ENCODE measurements at places on chromosomes 3 and 15. TPM values are rescaled to one million over a fixed set of nuclear protein-coding genes. Genes with fewer than 3 reads are reported as not detected.

The SEMA5B gene
- total RNA-seq: 11.0 TPM

The IQCF5 gene
- total RNA-seq: not detected

The FGD5 gene
- 26.1 TPM for total RNA-seq

The PRR20G gene
- total RNA-seq: not detected

The KLHL40 gene
- 159 TPM for total RNA-seq

The ASB14 gene
- 3.4 TPM for total RNA-seq

The SNX33 gene
- 14.5 TPM for total RNA-seq

The CD96 gene
- 0.10 TPM for total RNA-seq

The C3orf22 gene
- total RNA-seq: not detected

The NEK10 gene
- total RNA-seq: 40.5 TPM

The ZNF660 gene
- 3.4 TPM for total RNA-seq

The PLXNB1 gene
- total RNA-seq: 48.2 TPM

The SCAANT1 gene
- not detected for total RNA-seq

The SLC24A5 gene
- not detected for total RNA-seq

The ROBO2 gene
- 22.1 TPM for total RNA-seq

The EXD1 gene
- not detected for total RNA-seq

The CFAP100 gene
- total RNA-seq: not detected

- no peak for DNase-seq
Measured at GRCh38 chr3:4504340-4505261, 11.5 kb downstream of the ITPR1 start.

- DNase-seq: no peak
Measured at GRCh38 chr15:80127911-80128310, 24.9 kb upstream of the FAH start.

- peak; percentile 90 for DNase-seq
Measured at GRCh38 chr15:80970018-80970657, 19.5 kb downstream of the MESD start.

DNA sequence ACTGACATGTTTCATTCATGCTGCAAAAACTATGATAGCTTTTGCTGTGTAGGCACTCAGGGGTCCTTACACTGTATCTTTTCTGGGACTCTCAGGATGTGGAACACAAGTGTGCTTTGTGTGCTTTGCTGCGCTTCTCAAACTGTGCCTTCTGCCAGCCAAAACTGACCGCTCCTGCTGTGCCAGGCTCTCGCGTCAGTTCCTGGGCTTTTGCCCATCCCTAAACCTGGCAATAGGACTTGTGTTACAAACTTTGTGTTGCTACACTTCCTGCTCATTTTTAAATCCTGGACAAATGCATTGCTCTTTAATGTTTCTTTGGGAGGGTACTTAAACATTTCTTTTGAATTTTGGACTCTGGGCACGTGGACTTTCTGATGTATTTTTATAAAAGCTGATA lies 60.3 kb downstream of the DIPK2A start:
- peak; percentile 80 for DNase-seq

GRCh38 chr3:180181387-180181786 lies 144.7 kb upstream of the PEX5L start:
- no peak for DNase-seq

DNA sequence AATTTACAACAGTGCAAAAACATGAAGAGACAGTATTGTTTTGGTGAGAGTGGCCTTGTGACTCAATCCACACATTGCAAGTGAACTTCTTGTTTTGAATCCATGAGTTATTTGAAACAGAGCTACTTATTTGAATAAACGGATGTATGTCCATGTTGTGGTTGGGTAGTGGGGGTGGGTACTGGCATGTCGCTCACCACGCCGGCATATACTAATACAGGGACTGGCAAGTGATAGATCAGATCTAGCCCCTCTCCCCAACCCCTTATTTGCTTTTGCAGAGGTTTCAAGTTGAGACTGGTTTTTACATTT lies 83.8 kb downstream of the EDEM1 start:
- DNase-seq: no peak

- peak; percentile 8 for DNase-seq
Measured at GRCh38 chr3:115284980-115285379, 137.9 kb upstream of the ZBTB20 start.

- DNase-seq: no peak
Measured at GRCh38 chr3:190205739-190206138, 85.0 kb upstream of the P3H2 start.

- DNase-seq: no peak
Measured at GRCh38 chr3:30996467-30996866, 102.0 kb upstream of the GADL1 start.

- no peak for DNase-seq
Measured at GRCh38 chr15:93196135-93196670, 107.2 kb upstream of the RGMA start.

- DNase-seq: no peak
Measured at GRCh38 chr15:100708916-100709315, 106.5 kb downstream of the ASB7 start.

DNA sequence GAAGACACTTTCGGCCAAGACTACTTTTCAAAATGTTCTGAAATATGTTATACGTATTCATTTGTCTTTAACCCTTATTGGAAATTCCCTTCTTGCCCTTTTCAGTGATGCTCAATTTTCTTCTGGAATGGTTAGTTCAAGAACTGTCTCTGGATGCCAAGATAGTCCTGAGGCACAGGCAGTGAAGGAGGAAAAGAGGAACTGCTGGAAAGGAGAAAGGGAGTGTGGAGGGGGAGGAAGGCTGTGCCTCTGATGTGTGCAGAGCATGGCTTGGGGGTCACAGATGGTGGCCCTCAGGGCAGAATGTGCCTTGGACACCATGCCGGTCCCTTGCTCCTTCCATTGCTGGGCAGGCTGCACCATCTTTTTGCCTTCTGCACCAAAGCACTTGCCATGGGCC lies 73.7 kb downstream of the CEP63 start:
- DNase-seq: no peak

GRCh38 chr3:82973791-82974190 lies 1212.3 kb upstream of the GBE1 start:
- peak; percentile 19 for DNase-seq

DNA sequence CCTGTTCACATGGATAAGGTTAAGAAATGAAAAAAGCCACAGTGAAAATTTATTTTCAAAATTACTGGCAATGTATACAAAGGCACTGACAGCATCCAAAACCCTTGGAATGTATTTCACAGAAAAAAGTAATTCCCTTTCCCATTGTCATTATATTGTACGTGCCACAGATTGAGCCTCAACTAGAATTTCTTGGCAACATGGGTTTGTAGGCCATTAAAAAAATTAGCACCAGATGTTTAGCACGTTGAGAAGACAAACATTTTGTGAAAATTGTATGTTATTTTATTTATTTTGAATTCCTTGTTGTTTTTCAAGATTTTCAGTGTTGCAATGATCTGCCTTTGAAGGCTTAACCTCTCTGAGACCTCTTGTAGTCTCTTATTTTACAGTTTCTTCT lies 76.3 kb upstream of the EPHB3 start:
- DNase-seq: peak; percentile 45

DNA sequence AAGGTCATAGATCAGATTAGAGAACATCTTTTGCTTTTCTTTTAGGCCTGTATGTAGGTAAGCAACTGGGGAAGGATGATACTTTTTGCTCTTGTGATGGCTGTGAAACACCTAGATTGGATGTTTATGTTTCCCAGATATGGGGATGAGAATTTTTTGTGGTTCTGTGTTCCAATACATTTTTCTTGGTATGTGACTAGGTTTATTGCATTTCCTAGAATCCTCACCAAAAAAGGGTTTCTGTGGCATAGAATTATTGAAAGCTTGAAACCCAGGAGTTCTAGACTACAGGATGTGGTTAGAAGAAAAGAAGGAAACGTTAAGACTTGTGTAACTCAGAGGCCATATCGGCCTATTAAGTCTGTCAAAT lies 25.8 kb downstream of the OXNAD1 start:
- no peak for DNase-seq

DNA sequence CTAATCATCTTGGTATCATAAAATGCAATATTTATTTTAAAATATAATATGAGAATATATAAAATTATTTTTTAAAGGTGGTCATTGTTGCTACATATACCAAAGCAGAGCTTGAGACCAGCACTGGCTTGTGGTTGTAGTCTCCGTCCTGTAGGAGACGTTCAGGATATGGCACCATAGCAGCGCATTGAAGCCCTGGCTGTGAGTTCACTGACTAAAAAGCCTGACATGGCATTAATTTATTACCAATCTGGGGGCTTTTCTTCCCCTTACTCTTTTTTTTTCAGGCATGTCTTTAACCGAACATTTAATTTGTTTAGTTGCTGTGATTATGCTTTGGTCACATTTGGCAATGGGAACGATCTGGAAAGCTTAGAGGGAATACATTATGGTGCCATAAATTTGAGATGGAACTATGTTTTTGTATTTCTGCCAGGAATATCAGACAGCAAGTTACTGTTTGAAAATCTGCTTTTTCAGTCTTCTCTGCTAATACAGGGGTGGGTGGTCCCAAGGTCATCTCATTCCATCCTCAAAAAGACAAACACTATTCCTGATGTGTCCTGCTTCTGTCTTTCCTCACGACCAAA lies 108.5 kb downstream of the ZIC4 start:
- peak; percentile 15 for DNase-seq

GRCh38 chr3:146974001-146974400 lies 368.9 kb upstream of the PLSCR5 start:
- DNase-seq: peak; percentile 4

DNA sequence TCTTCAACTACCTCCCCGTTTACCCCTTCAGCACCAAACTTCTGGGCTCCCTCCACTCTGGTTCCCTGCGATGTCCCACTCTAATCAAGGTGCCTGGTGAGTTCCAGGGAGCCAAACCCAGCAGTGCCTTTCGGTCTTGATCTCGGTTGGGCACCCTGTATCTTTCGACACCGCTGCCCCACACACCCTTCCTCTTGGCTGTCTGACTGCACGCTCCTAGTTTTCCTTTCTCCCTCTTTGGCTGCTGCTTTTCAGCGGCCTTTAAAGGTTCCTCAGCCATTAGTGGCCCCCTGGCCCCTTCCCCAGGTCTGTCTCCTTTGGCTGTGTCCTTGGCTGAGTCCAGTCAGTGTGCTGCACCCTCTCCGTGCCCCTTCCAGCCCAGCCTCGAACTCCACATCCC lies 784 bp downstream of the TTLL3 start:
- no peak for DNase-seq

DNA sequence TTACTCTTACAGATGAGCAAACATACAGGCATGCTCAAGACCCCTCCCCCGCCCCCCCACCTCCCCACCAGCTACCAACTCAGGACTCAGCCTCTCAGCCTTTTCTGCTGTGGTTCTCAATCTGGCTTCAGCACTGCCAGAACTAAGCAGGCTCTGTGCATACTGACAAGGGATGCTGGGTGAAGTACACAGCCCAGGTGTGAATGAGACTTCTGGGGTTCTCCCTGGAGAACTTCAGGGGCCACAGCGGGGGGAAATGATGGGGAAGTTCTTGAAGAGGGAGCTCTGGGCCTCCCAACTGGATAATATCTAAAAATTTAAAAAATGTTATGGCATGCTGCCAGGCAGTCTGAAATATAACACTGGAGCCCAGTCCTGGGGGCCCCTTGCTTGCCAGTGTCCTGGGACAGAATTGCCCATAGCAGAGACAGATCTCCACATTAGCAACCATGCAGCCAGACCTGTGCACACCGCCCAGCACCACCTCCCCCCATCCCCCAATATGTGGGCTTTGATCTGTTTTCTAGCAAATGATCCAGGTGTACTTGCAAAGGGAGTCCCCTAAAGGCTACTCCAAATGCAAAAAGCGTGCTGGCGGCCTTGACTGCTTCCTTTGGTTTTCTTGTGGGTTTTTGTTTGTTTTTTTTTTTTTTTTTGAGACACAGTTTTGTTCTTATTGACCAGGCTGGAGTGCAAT lies 41.4 kb downstream of the PGPEP1L start:
- DNase-seq: no peak

DNA sequence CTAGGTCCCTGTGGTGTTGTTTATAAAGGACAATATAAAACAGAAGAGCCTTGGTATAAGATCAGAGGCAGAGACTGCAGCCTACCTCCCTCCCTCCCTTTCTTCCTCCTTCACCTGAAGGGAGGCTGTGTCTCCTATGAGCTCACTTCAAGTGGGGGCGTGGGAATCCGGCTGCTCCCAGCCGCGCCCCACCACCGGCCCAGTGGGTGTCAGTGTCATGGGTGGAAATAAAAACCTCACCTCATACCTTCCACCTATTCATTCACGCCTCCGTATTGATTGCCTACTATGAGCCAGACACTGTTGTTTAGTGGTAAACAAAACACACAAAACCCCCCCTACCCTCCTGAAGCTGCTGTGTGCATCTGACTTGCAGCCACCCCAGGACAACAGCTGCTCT lies 181.9 kb downstream of the PDZRN3 start:
- no peak for DNase-seq

All from tongue (tissue), 3 donors.